ENCODE measurements at places on chromosomes 12 and 14.

GRCh38 chr12:53706080-53706479, 21.2 kb downstream of the CALCOCO1 start:
- DNase-seq: no peak

GRCh38 chr12:6914947-6915788, 788 bp downstream of the ENO2 start:
- no peak for DNase-seq

DNA sequence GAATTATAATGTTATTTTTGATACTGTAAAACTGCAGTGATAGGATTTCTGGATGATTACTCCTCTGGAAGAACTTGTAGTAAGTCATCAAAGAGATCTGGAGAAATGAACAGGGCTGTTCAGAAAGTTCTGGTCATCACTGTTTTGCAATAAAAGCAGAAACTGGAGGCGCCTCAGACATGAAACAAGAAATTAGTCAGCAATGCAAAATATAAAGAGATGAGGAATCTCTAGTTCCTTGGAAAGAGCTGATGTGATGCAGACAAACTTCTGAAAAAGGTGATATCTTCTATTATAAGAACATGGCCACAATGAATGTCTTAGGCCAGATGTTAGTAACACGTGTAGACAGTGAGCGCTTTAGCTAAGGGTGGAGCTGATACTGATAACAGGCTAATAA, 9.5 kb downstream of the ACIN1 start:
- DNase-seq: no peak

DNA sequence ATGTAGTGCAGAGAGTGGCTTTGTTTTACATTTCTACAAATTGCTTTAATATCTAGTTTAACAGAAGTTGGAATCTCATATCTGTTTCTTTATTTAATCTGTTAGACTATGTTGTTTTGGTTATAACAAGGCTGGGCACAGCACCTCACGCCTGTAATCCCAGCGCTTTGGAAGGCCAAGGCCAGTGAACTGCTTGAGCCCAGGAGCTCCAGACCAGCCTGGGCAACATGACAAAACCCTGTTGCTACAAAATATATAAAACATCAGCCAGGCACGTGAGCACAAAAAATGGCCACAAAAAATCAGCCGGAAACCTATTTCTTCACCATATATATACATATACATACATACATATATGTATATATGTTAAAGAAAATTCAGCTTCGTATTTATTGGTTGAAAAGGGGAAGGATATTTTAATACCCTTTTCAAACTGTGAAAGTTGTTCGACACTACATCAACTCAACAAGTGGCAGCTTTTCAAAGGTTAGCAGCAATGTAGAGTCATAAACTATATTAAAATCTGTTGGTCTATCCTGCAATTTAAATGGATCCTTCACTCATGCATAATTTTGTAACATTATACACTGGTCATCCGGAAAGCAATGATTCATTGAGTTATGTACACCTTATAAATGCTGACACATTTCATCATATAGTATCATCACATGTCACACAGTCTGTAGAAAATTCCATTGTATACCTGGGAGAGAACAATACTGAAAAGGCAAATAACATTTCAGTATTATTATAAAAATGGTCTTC, 7.1 kb downstream of the NR2C1 start:
- no peak for DNase-seq

GRCh38 chr14:32590157-32590556, 261.1 kb downstream of the AKAP6 start:
- no peak for DNase-seq

DNA sequence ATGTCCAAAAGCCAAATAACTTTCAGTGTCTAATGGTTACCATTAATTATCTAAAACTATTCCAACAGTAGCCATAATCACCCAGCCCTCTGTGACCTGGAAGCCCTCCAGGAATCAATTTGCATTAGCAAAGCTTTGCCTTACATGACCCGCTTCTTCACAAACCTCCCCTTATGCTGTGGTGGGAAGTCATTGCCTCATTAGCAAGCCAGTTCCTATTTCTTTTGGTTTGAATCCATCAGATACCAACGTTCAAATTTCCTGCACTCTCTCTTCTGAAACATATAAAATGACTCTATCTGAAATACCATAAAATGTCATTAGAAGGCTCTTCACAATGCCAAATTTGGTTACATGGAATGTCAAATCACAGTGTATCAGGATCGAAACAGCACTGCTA, 268.3 kb upstream of the PRKD1 start:
- no peak for DNase-seq

- no peak for DNase-seq
Measured at GRCh38 chr12:128326406-128326805, 59.4 kb downstream of the TMEM132C start.

- DNase-seq: no peak
Measured at GRCh38 chr14:55579724-55580469, at the start of gene KTN1. TSS of gene KTN1 (plus strand) at chr14:55580207. CDS start at chr14:55612049, 31,842 bp downstream.

DNA sequence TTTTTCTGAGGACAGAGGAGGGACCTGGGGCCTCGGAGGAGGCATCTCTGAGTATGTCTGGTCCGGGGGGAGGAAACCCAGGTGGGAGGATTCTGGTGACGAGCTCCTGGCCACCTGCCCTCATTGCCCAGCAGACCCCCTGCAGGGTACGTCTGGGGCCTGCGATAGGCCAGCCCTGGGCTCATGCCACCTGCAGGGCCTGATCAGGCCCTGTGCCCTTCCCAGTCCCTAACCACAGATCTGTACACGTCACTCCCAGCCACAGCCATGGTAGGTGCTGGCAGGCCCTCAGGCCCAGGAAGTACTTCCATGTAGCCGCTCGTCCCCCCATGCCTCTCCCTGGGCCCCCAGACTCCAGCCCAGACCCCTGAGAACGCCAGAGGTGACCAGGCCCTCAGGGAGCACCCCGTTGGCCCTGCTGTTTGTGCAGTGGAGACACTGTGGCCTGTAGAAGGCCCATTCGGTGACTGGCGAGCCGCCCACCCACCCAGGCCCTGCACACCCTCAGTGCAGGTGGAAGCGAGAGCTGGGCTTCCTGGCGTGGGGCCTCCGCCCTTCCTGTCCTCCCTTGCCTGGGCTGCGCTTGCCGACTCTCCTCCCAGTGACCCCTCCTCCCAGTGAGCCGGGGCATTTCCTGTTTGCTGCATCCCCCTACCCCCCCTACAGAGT, 5.7 kb downstream of the INF2 start:
- no peak for DNase-seq

- no peak for DNase-seq
Measured at GRCh38 chr14:46646796-46647195, 4.8 kb downstream of the RPL10L start.

DNA sequence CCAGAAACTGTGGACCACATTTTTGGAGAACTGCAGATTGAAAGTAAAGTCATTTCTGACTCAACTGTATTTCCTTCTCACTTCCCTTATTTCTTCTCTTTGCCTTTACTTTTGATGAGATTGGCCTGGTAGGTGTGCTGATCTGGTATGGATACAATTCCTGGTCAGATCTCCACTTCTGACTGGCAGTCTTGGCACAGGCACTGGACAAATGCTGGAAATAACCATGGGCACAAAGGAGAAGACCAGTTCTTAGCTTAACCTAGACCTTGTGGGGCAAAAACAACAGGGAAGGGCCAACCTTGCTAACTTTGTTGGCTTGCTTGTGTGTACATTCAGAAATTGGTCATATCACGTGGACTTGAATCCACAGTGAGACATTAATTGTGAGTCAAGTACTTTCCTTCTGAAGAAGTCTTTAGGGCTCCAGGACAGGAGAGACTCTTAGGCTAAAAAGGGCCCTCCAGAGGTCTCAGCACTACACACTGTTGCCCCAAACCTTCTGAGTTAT, 75.0 kb downstream of the DIP2B start:
- no peak for DNase-seq

DNA sequence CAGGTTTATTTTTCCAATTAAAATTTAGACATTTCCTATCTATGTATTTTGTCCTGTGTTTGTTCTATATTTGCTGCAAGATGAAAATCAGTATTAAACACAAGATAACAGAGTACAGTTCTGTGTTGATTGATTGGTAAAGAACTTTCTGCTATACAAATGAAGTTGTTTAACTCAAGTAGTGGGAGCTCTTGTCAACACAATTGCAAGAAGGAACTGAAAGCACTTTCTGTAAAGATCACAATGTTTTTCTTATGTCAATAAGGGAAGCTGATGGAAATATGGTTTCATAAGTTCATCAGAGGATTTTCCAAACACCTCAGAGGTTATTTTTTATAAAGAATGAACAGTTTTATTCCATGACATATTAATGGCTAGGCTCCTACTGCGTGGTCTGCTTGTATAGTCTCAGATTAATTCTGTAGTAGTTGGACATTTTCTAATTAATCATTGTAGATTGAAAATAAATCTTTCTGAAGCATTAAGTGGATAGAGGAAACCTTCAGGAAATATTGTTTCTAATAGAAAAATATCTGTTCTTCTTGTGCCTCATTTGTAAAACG, 379.5 kb downstream of the LRFN5 start:
- DNase-seq: peak; percentile 11

- DNase-seq: no peak
Measured at GRCh38 chr12:7609495-7609894, 56.2 kb downstream of the APOBEC1 start.

- DNase-seq: no peak
Measured at GRCh38 chr14:100807979-100808734, 17.8 kb upstream of the MEG3 start.

GRCh38 chr12:13372386-13372785, 175.9 kb downstream of the EMP1 start:
- DNase-seq: no peak

- no peak for DNase-seq
Measured at GRCh38 chr14:100887728-100888335, 15.7 kb downstream of the RTL1 start.

GRCh38 chr12:27821259-27821973, 41.4 kb upstream of the MANSC4 start:
- peak; percentile 44 for DNase-seq

GRCh38 chr14:20697273-20698017, 8.9 kb downstream of the ANG start:
- DNase-seq: peak; percentile 27

- DNase-seq: peak; percentile 74
Measured at GRCh38 chr12:71216725-71217579, 59.2 kb upstream of the TSPAN8 start.

GRCh38 chr14:68397371-68397811, 395.5 kb downstream of the ZFP36L1 start:
- DNase-seq: no peak

- no peak for DNase-seq
Measured at GRCh38 chr14:95850429-95850828, 26.2 kb upstream of the TUNAR start.

- no peak for DNase-seq
Measured at GRCh38 chr12:132353811-132354210, 24.4 kb upstream of the GALNT9 start.

DNA sequence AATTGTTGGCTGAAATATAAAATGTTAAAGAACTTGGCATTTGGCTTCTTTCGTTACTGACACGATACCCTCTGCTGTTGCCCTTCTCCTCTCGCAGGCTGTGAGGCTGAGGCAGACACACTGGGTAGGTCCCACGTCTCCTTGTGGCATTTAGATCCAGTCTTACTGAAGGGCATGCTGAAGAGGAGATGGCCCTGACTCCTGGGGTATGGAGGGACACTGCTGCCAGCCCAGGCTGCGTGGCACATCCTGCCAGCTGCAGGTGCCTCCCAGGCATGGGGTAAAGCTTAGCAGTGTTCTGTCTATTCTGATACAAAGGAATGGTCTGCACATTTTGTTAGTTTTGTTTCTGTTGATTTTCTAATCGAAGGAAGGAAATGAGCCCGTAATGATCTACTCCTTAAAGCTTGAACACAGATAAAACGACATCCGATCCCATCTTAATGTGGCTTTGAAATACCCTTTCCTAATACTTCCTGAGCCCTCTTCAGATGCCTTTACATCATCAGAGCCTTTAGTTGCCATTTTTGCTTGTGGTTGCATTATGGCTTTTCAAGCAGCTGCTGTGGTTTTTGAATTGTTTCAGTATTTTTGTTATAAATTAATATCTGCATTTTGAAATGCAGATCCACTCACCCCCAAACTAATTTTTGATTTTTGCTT, 61.1 kb downstream of the WDR20 start:
- DNase-seq: no peak

DNA sequence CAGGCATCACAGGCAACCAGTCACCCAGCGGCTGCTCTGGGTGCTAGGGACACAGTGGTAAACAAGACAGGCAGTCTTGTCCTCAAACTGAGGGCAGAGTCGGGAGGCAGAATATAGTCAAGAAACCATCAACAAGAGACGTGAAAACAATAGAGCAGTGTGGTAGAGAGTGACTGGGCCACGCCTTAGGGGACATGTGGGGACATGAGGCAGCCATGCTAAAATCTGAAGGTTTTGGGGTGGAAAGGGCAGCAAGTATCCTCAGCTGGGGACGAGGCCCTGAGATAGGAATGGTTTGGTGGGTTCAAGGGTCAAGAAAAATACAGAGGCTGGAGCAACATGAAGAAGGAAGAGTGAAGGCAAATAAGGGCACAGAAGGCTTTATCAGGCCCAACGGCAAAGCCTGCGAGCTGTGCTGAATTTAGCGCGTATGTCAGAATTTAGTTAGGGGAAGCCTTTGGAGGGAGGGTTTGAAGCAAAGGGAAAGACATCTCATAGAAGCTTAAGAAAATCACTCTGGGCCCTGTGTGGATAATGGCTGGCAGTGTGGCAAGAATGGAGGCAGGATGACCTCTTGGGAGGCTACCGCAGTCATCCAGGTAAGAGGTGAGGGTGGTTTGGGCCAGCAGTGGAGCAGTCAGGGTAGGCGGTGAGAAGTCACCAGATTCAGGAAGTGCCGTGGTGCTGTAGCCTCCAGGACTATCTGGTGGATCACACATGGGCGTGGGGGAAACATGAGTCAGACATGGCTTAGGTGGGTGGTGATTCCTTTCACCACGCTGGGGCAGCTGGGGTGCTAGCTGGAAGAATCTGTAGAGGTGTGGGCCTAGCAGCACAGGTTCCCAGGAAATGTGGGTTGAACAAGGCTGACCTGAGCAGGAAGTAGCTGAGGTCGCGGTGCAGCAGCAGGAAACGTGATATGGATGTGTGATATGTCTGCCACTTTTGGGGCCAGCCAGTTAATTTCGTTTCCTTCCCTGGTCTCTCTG, 3.0 kb downstream of the EVL start:
- DNase-seq: no peak

DNA sequence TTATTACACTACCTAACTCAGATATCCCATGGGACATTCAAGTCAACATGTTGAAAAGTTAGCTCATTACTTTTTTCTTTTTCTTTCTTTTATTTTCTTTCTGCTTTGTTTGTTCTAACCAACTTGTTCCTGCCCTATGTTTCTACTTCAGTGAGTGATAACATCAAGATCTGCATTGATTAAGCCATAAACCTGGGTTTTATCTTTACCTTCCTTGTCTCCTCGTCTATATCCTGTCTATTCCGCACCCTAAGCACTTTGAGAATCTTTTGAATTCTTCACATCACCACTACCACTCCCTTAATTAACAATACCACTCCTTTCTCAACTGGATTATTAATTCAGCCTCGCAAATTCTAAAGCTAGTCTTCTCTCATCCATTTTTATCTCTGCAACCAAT, 81.9 kb upstream of the AVPR1A start:
- DNase-seq: no peak

- DNase-seq: no peak
Measured at GRCh38 chr12:52252728-52253343, 19.8 kb downstream of the KRT7 start.
